Mesendoderm (in vitro differentiated cells): ENCODE measurements at places on chromosomes 13 and 19.

DNA sequence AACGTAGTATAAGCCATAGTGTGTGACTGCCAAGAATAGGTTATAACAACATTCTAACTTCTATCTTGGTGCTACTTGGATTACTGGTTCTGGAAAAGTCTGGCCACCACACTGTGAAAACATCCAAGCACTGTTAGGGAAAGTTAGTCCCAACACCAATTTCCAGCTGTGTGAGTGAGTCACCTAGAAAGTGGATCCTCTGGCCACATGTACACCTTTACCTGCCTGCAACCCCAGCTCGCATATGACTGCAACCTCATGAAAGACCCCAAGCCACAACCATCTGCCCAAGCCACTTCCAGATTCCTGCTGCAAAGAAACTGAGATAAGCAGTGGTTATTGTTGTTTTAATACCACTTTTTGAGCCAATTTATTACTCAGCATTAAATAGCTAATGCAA lies 404.5 kb downstream of the KCTD12 start:
- no peaks in the 10 kb centered on the region for H3K27me3 ChIP-seq
- no peaks in the 10 kb centered on the region for H3K4me1 ChIP-seq
- peak; percentile 1 for DNase-seq
- H3K4me3 ChIP-seq, result no peak overlapping the region
- no peak overlapping the region for H3K27ac ChIP-seq

DNA sequence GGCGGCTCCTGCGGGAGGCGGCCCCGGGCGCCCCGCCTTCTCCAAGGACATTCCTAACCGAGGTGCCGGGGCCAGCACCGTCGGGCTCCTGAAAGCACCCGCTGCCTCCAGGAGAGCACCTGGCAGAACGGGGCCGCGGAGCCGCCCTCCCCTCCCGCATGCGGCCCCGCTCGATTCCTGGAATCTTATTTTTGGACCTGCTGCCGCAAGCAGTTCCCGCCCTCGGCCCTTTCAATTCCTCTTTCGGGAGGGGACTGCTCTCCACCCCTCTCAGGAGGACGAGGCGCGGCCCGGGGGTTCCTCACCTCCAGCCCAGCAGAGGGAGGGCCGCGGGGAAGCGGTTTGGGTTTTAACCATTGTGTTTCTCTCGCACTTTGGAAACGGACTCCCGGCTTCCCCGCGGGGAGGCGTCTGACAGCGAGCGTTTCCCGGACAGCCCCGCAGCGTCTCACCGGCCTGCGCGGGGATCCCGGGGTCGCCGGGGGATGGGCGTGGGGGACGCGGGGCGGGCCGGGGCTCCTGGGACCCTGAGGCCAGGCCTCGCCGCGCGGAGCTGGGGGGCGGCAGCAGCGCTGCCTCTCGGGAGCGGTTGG lies 849 bp downstream of the GAS6 start:
- peak overlapping the region; percentile 38 for H3K27ac ChIP-seq
- H3K4me1 ChIP-seq, result peaks cover 16% of the 10 kb centered on the region
- no peak overlapping the region for H3K4me3 ChIP-seq
- DNase-seq, result peak; percentile 63

DNA sequence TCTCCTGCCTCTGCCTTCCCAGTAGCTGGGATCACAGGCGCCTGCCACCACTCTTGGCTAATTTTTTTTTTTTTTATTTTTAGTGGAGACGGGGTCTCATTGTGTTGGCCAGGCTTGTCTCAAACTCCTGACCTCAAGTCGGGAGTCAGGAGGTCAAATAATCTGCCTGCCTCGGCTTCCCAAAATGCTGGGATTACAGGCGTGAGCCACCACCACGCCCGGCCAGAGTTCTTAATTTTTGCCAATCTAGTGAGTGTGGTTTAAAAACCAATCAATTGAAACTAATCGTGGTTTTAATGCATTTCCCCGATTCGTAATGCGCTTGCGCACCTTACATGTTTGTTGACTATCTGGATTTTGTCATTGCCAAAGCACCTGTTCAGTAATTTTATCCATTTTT lies 37.0 kb downstream of the SKA3 start:
- H3K4me1 ChIP-seq, result no peaks in the 10 kb centered on the region
- no peaks in the 10 kb centered on the region for H3K27me3 ChIP-seq
- no peak overlapping the region for H3K27ac ChIP-seq
- H3K4me3 ChIP-seq, result no peak overlapping the region
- DNase-seq, result no peak
- peaks cover 5% of the 10 kb centered on the region for H3K36me3 ChIP-seq

GRCh38 chr19:55605637-55606470 lies at the start of gene ZNF865:
ZNF865 (plus strand) TSS chr19:55605647; CDS start chr19:55613619, 7,972 bp downstream.
- peak; percentile 97 for DNase-seq
- H3K4me3 ChIP-seq, result peak within 1 kb of the TSS; percentile 86
- peaks cover 4% of the 10 kb centered on the region for H3K4me1 ChIP-seq
- H3K27me3 ChIP-seq, result no peaks in the 10 kb centered on the region
- peak within 1 kb of the TSS; percentile 98 for H3K27ac ChIP-seq

- H3K27me3 ChIP-seq, result no peaks in the 10 kb centered on the region
- H3K27ac ChIP-seq, result no peak overlapping the region
- no peaks in the 10 kb centered on the region for H3K4me1 ChIP-seq
- no peak overlapping the region for H3K4me3 ChIP-seq
- DNase-seq, result no peak
These were observed 171.8 kb downstream of the MZT1 start for GRCh38 chr13:72555601-72556000.

DNA sequence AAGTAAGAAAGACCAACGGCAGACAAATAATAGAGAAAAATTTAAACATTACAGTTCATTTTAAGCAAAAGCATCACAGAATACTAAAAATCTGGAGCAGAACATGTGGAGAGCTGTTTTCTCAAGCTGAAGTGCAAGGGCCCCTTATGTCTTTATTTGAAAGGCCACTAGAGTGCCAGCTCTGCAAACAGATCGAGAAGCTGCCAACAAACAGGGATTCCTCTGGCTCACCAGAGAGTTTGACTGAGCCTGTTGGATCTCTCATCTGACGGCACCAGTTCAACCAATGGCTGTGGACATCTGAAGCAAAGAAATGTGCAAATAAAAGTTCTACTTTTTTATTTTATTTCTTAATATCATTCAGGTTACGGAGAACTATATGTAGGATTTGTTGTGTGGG lies 119.7 kb downstream of the COL4A2 start:
- H3K4me1 ChIP-seq, result no peaks in the 10 kb centered on the region
- H3K27ac ChIP-seq, result no peak overlapping the region
- DNase-seq, result no peak
- H3K4me3 ChIP-seq, result no peak overlapping the region

DNA sequence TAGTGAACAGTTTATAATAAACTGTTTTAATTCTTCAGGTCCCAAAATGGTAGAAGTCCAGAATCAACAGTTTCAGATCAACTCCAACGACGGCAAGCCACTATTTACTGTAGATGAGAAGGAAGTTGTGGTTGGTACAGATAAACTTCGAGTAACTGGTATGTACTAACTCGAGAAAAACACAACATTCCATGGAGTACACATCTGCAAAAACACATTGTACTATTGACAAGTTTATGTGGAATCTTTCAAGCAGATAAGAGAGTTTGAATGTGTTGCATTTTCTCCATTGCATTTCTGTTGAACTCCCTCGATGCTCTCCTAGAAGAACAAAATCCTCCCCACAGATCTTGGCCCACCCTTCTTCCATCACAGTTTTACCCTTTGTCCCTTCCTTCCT lies 98.5 kb downstream of the SGCG start:
- H3K27me3 ChIP-seq, result no peaks in the 10 kb centered on the region
- H3K4me3 ChIP-seq, result no peak overlapping the region
- H3K36me3 ChIP-seq, result no peaks in the 10 kb centered on the region
- H3K27ac ChIP-seq, result no peak overlapping the region
- no peak for DNase-seq

- DNase-seq, result no peak
- no peaks in the 10 kb centered on the region for H3K36me3 ChIP-seq
- peak overlapping the region; percentile 13 for H3K4me3 ChIP-seq
- no peaks in the 10 kb centered on the region for H3K27me3 ChIP-seq
- no peak overlapping the region for H3K27ac ChIP-seq
These were observed 906 bp downstream of the FXYD5 start for GRCh38 chr19:35155441-35155840.

DNA sequence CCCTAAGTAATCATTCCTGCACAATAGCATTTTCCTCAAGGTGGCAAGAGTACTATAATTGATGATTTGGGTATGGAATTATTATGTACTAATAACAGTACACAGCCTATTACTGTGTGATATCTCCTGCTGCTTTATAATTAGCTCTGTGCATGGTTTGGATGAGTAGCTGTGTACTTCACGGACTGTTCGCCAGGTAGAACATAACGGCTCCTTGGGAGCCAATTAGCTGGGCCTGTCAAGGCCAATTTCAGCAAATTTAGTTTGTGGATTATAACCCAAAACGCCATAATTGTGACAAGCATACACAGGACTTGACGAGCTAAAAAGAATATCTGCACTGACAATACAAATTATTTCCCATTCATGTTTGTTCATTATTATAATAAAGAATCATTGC lies 1584.2 kb downstream of the SLITRK1 start:
- H3K36me3 ChIP-seq, result no peaks in the 10 kb centered on the region
- H3K4me3 ChIP-seq, result no peak overlapping the region
- no peaks in the 10 kb centered on the region for H3K27me3 ChIP-seq
- no peaks in the 10 kb centered on the region for H3K4me1 ChIP-seq

DNA sequence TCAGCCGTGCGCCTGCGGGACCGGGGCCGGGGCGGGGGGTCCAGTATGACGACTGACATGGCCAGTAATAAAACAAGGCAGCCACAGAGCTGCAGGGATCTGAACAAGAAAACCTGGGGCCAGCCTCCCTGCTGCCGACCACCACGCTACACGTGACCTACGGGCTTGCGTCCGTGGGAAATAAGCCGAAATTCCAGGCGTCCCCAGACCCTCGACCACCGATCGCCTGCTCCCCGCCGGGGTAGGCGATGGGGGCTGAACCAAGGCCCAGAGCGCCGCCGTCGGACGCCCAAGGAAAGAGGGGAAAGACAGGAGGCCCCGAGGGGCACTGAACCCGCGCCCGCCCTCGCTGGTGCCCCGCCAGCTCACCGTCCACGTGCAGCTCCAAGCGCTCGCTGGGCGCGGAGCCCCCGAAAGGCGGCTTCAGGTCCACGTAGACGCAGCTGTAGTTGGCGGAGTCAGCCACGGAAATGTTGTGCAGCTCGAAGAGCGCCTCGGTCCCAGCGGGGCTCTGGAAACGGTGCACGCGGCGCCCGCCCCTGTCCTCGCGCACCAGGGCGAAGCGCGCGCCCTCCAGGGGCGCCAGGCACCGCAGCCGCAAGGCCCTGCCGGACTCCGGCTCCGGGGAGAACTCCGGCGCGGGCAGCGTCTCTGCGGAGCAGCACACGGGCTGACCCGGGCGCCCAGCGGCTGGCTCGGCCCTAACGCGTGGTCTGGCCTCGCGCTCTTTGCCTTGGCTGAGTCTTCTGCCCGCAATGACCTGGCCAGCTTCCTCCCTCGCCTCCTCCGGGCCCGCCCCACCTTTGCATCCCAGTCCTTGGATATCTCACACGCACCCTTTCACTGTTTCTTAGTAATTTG lies 3.1 kb downstream of the A1BG start:
- no peaks in the 10 kb centered on the region for H3K36me3 ChIP-seq
- H3K4me3 ChIP-seq, result no peak overlapping the region
- no peak for DNase-seq
- H3K27me3 ChIP-seq, result no peaks in the 10 kb centered on the region
- H3K4me1 ChIP-seq, result no peaks in the 10 kb centered on the region

DNA sequence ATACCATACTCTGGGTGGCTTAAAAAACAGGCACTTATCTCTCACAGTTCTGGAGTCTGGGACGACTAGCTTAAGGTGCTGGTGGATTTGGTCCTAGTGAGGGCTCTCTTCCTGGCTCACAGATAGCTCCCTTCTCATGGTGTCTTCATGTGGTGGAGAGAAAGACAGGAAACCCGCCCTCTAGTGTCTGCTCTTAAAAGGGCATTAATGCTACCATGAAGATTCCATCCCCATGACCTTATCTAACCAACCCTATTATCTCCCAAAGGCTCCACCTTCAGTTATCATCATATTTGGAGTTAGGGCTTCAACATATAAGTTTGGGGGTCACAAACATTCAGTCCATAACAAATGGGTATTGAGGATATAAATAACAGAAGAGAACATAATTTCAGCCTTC lies 139.4 kb downstream of the HS6ST3 start:
- no peak overlapping the region for H3K4me3 ChIP-seq
- DNase-seq, result peak; percentile 86
- no peaks in the 10 kb centered on the region for H3K36me3 ChIP-seq
- no peak overlapping the region for H3K27ac ChIP-seq
- H3K27me3 ChIP-seq, result no peaks in the 10 kb centered on the region

GRCh38 chr13:90806892-90807291 lies 540.6 kb upstream of the MIR17HG start:
- H3K4me3 ChIP-seq, result no peak overlapping the region
- H3K27me3 ChIP-seq, result no peaks in the 10 kb centered on the region

DNA sequence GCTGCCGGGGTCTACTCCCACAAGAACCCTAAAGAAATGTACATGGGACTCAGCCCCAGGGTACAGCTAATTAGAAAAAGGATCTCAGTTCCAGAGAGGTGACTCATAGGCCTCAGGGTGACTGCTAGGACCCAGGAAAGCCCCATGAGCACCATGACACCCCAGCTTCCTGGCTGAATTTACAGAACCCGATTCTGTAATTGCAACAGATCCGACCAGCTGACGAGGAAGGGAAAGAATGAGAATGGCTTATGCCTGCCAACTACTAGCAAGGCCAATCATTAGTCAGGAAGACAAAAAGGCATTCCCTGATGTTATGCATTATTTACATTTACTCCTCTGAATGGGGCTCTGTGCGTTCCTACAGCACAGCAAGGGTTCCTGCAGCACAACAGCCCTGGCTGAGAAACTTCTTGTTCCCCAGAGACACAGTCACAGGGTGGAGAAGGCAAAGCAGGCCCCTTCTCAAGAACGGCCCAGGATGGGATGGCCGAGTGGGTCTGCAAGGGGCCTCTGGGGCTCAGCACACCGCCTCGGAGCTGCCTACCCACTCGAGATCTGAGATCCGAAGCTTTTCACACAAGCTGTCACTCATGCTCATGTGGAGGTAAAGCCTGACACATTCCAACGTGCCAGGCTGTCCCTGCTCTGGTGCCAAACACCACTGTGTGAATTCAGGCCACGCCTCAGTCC lies 27.2 kb downstream of the PBX4 start:
- H3K4me1 ChIP-seq, result no peaks in the 10 kb centered on the region
- DNase-seq, result peak; percentile 78
- no peak overlapping the region for H3K4me3 ChIP-seq
- no peaks in the 10 kb centered on the region for H3K36me3 ChIP-seq
- H3K27ac ChIP-seq, result no peak overlapping the region

- no peak for DNase-seq
- H3K27me3 ChIP-seq, result no peaks in the 10 kb centered on the region
- H3K27ac ChIP-seq, result no peak overlapping the region
These were observed 2.8 kb upstream of the TNFSF14 start for GRCh38 chr19:6672693-6673290.

GRCh38 chr13:53537586-53537985 lies 509.0 kb downstream of the OLFM4 start:
- no peaks in the 10 kb centered on the region for H3K36me3 ChIP-seq
- DNase-seq, result no peak
- H3K4me1 ChIP-seq, result no peaks in the 10 kb centered on the region
- H3K27ac ChIP-seq, result no peak overlapping the region
- H3K27me3 ChIP-seq, result peaks cover 2% of the 10 kb centered on the region
